ENCODE measurements at places on chromosomes 1 and 21.

GRCh38 chr1:174243451-174244000 is 84.2 kb downstream of the RABGAP1L start:
- no peak for DNase-seq

- no peak for DNase-seq
Measured at GRCh38 chr1:245541369-245541768, 386.6 kb downstream of the KIF26B start.

GRCh38 chr21:31310750-31311149 is 33.3 kb downstream of the TIAM1 start:
- no peak for DNase-seq

DNA sequence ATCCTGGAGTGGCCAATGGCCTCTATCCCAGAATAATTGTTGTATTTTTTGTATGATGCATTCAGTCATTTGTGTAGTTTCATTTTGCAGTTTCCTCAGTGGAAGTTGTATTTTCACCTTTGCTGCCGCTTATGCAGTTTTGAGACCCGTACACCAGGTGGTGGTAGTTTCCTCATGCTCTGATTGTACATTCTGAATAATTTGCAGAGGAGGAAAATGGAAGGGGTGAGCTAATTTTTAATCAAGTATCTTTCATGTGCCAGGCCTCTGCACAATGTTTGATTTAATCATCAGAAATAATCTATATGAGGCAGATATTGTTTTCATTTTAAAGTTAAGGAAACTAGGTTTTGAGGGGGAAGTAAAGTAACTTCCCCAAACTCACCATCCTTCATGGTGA is 29.5 kb downstream of the HLX start:
- peak; percentile 22 for DNase-seq

- DNase-seq = no peak
Measured at GRCh38 chr1:206970446-206970845, at the start of gene FCAMR. Gene FCAMR, minus strand, starts transcription at chr1:206970460. Its CDS starts 335 bp downstream, at chr1:206970125.

DNA sequence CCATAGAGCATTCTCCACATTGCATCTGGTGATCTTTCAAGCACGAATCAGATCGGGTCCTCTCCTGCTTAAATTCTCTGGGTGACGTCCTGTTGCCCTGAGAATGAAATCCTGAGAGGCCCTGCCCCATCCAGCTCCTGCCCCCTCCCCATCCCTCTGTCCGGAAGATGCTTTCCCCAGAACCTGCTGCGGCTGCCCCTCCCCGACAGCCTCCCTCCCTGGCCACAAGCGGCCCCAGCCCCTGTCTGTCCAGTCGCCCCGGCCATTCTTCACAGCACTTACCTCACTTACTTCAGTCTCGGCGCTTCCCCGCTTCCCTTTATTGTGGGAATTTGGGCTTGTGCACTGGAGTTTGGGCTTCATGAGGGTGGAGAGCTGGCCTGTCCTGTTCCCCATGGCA is 40.3 kb downstream of the TAS1R2 start:
- no peak for DNase-seq

DNA sequence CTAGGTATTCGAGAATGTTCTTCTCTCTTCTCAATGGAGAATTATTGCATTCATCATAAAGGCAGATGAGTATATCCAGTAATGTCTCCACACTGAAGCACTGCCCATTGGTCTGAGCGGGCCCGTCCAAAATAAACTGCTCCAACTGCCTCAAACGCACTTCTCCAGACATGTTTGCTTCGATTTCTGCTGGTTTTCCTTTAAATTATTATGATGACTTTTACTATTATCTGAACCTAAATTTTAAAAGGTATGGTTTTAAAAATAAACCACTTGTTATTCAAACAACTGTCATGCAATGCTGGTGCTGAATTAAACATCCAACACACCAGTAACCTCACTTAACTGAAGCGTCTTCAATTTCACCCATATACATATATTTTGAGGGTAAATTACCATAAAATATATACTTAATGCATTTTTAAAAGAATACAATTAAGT is 1.3 kb downstream of the CDC42BPA start:
- no peak for DNase-seq

- no peak for DNase-seq
Measured at GRCh38 chr1:228338521-228339051, 68.0 kb downstream of the TRIM11 start.

- DNase-seq = no peak
Measured at GRCh38 chr1:151673407-151673806, 43.2 kb downstream of the CELF3 start.

- DNase-seq = no peak
Measured at GRCh38 chr1:198361237-198361767, 179.2 kb downstream of the ATP6V1G3 start.

- no peak for DNase-seq
Measured at GRCh38 chr1:199272628-199273086, 633.8 kb downstream of the PTPRC start.

Measured in NCI-H1694 (cell line).